Upper lobe of right lung (tissue), 1 donor: ENCODE measurements at places on chromosomes 4 and X. TPM values are rescaled to one million over a fixed set of nuclear protein-coding genes. Genes with fewer than 3 reads are reported as not detected.

GRCh38 chr4:181219783-181220416, 1023.3 kb upstream of the TENM3 start:
- H3K27me3 ChIP-seq = no peaks in the 10 kb centered on the region
- no peaks in the 10 kb centered on the region for H3K4me1 ChIP-seq
- H3K27ac ChIP-seq = no peak overlapping the region
- no peak for DNase-seq

- H3K4me3 ChIP-seq = no peak overlapping the region
- no peaks in the 10 kb centered on the region for H3K36me3 ChIP-seq
- no peak overlapping the region for H3K27ac ChIP-seq
Measured at GRCh38 chr4:139458543-139458942, 4.6 kb downstream of the RAB33B start.

- H3K27ac ChIP-seq = no peak overlapping the region
- H3K27me3 ChIP-seq = no peaks in the 10 kb centered on the region
- DNase-seq = no peak
- peaks cover 28% of the 10 kb centered on the region for H3K36me3 ChIP-seq
- no peak overlapping the region for H3K4me3 ChIP-seq
Measured at GRCh38 chr4:82965763-82966162, 44.9 kb downstream of the LIN54 start.

DNA sequence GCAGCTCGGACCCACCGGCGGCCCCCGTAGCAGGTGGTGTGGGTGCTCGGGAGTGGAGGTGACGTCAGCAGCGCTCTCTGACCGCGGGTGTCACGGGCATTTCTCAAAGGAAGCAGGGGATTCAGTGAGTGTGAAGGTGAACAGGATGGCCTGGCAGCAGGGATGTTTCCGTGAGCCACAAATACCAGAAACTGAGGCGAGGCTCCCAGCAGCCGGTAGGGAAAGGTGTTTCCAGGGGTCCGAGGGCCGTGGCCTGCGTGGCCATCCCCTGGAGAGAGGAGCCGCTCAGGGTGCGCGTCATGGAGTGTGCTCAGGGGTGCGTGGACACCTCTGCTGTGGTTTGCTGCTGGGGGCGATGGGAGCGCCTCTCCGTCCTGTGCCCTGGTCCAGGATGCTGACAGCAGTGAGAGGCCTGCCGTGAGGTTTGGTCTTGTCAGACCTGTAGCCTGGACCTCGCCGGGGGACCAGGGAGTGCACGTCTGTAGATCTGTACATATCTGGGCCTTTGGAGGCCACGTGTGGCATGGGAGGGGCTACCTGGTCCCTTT, 10.2 kb upstream of the HGFAC start:
- no peak for DNase-seq
- H3K36me3 ChIP-seq = peaks cover 42% of the 10 kb centered on the region
- no peaks in the 10 kb centered on the region for H3K4me1 ChIP-seq
- no peak overlapping the region for H3K4me3 ChIP-seq
- H3K27me3 ChIP-seq = no peaks in the 10 kb centered on the region

- no peaks in the 10 kb centered on the region for H3K27me3 ChIP-seq
- peaks cover 12% of the 10 kb centered on the region for H3K4me1 ChIP-seq
- no peak for DNase-seq
- H3K27ac ChIP-seq = no peak overlapping the region
- H3K36me3 ChIP-seq = no peaks in the 10 kb centered on the region
Measured at GRCh38 chr4:38625508-38625907, 38.5 kb upstream of the KLF3 start.

DNA sequence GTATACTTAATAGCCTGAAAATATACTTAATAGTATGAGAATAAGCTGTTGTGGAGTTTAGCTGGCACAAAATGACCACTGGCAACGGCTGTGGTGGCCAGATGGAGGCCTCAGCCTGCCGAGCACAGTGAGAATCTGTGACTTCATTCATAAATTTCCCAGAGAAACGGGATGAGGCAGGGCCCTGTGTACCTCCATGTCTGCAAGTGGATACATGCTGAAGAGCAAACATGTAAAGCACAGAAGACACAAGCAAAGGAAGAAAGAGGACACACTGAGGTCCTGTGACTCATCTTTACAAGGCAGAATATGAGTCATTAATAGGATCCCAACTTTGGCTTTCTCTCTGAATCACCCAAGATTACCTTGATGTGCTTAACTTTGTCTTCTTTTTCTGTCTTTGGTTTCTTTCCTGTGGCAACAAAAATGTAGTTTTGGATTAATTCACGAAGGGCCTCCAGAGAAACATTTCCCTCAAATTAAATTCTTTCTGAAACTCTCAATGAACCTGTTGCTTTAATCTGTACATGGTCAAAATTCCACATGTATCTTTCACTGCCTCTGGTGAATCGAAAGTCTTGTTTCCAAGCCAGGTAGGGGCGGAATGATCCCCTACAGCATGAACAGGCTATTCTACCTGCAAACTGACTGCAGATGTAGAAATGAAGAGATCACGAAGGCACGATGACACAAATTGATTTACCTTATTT, 56.4 kb downstream of the IRF2 start:
- H3K4me1 ChIP-seq = peaks cover 47% of the 10 kb centered on the region
- DNase-seq = no peak
- no peaks in the 10 kb centered on the region for H3K27me3 ChIP-seq
- H3K4me3 ChIP-seq = no peak overlapping the region
- H3K36me3 ChIP-seq = peaks cover 34% of the 10 kb centered on the region
- H3K27ac ChIP-seq = peak overlapping the region; percentile 44

DNA sequence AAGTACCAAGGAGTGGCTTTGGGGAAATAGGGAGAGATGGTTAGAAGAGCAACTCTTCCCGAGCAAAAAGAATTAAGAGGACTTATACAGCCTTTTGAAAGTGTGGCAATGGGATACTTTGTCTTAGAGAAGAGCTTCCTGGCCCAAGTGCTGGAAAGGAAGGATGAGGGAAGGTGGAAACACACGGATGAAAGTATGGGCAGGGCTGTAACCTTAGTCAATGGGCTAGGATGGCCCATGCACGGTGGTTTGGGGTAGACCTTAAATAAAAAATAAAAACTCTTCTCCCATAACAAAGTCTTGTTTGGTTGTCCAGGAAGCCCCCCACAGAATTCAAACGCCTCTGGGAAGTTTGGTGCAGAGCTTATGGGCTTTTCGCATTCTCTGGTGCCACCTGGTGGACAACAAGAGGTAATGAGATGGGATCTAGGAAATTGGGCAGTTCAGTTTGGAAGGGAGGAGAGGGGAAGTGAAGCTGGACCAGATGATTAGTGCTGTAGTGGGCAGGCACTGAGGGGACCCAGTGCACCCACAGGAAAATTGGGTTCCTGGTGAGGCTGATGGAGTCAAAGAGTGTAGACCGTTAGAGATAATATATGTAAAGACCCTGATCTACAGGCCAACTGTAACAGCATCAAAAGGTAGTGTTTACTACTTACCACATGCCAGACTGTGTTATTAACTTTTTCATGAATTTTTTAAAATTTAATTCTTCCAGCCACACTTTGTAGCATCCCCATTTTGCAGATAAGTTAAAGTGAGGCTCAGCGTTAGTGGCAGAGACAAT, 13.8 kb upstream of the ENOX2 start:
- no peak for DNase-seq
- no peaks in the 10 kb centered on the region for H3K27me3 ChIP-seq

- peak overlapping the region; percentile 75 for H3K27ac ChIP-seq
- peaks cover 89% of the 10 kb centered on the region for H3K4me1 ChIP-seq
- peak overlapping the region; percentile 2 for H3K4me3 ChIP-seq
- DNase-seq = no peak
- H3K27me3 ChIP-seq = no peaks in the 10 kb centered on the region
Measured at GRCh38 chr4:76198411-76199237, 15.0 kb downstream of the SCARB2 start.

DNA sequence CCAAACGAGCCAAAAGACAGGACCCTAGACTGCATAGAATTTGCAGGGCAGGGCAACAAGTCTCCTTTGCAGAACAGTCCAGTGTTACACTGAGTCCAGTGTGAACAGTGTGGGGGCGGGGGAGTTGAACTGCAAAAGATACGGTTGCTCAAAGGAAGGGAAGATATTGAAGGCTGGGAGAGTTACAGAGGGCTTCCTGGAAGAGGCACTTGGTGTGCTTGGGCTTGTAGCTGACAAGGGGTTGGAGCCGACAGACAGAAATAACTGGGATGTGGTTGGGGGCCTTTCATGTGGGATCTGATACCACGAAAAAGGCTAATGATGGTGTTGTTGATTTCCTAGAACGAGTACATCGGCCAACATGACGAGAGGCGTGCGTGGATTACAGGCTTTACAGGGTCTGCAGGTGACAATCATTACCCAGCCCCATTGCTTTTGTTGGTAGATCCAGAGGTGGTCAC, 6.1 kb downstream of the XPNPEP2 start:
- no peak for DNase-seq
- H3K27me3 ChIP-seq = no peaks in the 10 kb centered on the region
- no peaks in the 10 kb centered on the region for H3K36me3 ChIP-seq

DNA sequence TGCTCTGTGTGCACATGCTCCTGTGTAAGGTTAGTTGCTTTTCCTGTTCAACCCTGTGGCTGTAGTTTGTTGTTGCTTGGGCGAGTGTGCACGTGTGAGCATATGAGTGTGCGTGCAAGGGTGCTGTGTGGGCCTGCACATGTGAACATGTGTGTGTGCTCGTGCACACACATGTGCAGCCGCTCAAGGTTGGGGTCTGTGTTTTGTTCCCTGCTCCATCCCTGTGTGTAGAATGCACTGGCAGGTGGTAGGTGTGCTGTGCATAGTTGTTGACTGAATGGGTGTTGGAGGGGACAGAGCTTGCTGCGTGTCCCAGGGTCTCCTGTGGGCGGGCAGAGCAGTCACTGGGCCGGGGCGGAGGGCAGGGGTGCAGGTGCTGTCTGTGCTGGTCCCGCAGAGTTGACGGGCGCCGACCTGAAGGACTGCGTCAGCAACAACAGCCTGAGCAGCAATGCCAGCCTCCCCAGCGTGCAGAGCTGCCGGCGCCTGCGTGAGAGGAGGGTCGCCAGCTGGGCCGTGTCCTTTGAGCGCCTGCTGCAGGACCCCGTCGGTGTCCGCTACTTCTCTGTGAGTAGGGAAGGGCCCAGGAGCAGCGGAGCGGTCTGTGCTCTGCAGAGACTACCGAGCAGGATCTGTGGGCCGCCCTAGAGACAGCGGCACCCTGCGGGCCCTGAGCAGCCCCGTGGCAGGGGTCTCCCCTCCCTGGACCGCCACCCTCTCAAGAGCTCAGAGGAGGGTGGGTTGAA, 27.9 kb upstream of the HGFAC start:
- H3K4me3 ChIP-seq = no peak overlapping the region
- H3K27me3 ChIP-seq = no peaks in the 10 kb centered on the region
- no peak overlapping the region for H3K27ac ChIP-seq
- H3K4me1 ChIP-seq = peaks cover 4% of the 10 kb centered on the region
- peaks cover 33% of the 10 kb centered on the region for H3K36me3 ChIP-seq

GRCh38 chr4:72714482-72715279, 145.7 kb upstream of the ADAMTS3 start:
- no peak for DNase-seq
- H3K27me3 ChIP-seq = no peaks in the 10 kb centered on the region
- H3K36me3 ChIP-seq = no peaks in the 10 kb centered on the region
- no peaks in the 10 kb centered on the region for H3K4me1 ChIP-seq

GRCh38 chrX:53261355-53261972, 19.9 kb downstream of the IQSEC2 start:
- H3K36me3 ChIP-seq = no peaks in the 10 kb centered on the region
- no peaks in the 10 kb centered on the region for H3K4me1 ChIP-seq
- no peak overlapping the region for H3K27ac ChIP-seq
- H3K4me3 ChIP-seq = no peak overlapping the region
- no peak for DNase-seq

DNA sequence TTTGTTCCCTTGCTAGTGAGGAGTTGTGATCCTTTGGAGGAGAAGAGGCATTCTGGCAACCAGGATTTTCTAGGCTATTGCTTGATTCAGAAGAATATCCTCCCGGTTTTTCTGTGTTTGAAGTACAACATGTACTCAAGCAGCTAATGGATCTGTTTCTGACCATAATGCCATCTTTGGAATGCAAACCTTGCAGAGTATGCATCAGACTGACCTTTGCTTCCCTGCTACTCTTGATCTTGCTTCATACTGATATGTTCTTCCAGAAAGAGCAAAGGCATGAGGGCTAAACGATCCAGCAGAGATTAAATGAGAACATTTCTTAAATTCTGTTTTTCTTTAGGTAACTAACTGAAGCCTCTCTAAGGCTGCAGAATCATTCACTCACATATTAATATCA, 265.4 kb upstream of the SLC7A11 start:
- H3K27me3 ChIP-seq = no peaks in the 10 kb centered on the region
- H3K27ac ChIP-seq = no peak overlapping the region
- H3K36me3 ChIP-seq = no peaks in the 10 kb centered on the region
- H3K4me1 ChIP-seq = no peaks in the 10 kb centered on the region

DNA sequence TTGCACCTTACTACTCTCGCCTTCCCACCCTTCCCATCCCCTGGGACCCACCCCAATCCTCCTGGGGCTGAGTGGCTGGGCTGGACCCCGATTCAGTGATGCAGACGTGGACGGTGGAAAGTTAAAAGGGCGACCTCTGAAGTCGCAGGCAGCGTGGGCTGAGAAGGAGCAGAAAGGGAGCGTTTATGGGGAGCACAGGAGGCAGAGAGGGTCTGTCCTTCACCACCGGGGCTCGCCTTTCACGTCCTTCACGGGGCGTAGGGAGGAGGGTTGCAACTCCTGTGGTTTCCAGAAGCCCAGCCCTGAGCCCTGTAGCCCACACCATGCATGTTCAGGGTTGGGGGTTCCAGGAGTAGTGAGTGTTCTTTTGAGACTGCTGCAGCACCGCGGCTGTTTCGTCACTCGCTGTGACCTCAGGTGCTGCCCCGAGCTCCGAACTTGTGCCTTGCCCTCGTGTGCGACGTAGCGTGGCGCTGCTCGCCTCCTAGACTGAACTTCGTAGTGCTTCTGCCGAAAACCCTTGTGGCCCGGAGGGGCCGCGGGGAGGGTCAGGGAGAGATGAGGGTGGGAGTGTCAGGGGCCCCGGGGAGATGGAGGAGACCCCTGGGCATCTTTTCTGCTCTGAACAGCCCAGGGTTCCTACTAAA, 1.6 kb downstream of the NHS start:
- H3K27me3 ChIP-seq = no peaks in the 10 kb centered on the region
- no peak overlapping the region for H3K27ac ChIP-seq
- H3K36me3 ChIP-seq = no peaks in the 10 kb centered on the region
- H3K4me1 ChIP-seq = no peaks in the 10 kb centered on the region
- H3K4me3 ChIP-seq = peak overlapping the region; percentile 52

DNA sequence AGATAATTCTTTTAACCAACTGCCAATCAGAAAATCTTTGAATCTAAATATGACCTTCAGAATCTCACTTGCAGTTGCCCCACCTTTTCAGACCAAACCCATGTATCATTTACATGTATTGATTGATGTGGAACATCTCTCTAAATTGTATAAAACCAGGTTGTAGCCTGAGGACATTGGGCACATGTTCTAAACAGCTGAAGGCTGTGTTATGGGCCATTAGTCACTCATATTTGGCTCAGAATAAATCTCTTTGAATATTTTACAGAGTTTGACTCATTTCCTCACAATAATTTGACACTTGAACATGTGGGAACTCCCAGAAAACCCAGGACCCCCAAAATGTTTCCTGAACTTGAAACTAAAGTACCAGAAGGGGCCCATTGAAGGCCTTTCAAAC, 58.7 kb downstream of the UGT2B10 start:
- no peaks in the 10 kb centered on the region for H3K36me3 ChIP-seq
- H3K4me3 ChIP-seq = no peak overlapping the region
- H3K27me3 ChIP-seq = no peaks in the 10 kb centered on the region
- peaks cover 8% of the 10 kb centered on the region for H3K4me1 ChIP-seq

The LRP2BP gene
- total RNA-seq = 0.72 TPM

The FOXP3 gene
- total RNA-seq = 0.35 TPM

The TLL1 gene
- 9.6 TPM for total RNA-seq

The CRMP1 gene
- 6.1 TPM for total RNA-seq
